Muscle of back (tissue), 13 donors: ENCODE measurements at places on chromosomes 11 and 22.

- no peak for DNase-seq
These were observed 37.4 kb downstream of the SMIM38 start for GRCh38 chr11:69193151-69193550.

DNA sequence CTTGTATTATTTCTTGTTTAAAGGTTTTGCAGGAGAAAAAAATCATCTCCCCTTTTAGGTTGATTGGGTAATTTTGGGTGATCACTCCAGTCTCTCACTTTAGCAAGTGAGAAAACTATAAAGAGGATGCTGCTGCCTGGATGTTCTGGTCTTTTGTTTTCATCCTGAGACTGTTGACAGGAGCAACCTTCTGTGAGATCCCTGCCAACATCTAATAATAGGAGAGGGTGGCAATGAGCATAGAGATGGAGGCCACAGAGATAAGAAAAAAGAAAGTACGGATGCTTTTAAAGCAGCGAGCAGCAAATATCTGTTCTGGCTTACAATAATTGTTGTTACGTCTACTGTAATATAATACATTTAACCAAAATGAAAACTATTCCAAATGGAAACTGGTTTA, 293.6 kb upstream of the MTNR1B start:
- no peak for DNase-seq

GRCh38 chr11:80726236-80726635, 1285.4 kb upstream of the TENM4 start:
- DNase-seq = no peak

DNA sequence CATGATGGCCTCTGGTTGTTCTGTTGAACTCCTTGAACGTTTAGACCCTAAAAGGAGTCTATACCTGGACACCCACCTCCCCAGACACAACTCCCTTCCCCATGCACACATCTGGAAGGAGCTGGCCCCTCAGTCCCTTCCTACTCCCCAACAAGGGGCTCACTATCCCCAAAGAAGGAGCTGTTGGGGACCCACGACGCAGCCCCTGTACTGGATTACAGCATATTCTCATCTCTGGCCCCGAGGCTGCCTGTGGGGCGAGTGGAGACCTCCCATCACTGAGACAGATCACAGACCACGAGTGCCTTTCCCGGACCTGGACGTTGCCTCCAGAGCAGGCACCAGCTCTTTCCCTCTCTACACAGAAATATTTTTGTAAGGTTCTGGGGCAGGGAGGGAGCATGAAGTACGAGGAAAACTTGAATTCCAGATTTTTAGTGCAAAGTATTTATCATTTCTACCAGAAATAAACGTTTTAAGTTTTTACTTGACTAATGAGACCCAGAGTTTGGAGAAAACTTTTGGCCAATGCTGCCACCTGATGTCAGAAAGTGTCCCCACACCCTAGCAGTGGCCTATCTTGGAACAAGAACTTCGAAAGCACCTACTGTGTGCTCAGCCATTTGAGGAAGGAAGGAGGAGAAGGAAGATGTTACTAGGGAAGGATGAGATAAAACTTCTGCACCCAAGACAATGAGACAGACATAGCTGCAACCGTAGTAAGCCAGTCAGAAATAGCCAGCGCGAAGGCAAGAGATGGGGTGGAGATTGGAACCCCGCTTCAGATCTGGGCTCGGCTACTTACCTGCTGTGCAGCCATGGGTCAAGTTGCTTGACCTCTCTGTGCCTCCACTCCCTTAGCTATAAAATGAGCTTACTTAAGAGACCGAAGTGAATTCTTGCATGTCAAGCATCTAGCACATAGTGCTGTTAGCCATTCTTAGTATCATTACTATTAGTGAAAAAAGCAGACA, 10.2 kb upstream of the POU2F3 start:
- DNase-seq = no peak

GRCh38 chr11:12121517-12121916, 11.1 kb downstream of the MICAL2 start:
- DNase-seq = no peak

DNA sequence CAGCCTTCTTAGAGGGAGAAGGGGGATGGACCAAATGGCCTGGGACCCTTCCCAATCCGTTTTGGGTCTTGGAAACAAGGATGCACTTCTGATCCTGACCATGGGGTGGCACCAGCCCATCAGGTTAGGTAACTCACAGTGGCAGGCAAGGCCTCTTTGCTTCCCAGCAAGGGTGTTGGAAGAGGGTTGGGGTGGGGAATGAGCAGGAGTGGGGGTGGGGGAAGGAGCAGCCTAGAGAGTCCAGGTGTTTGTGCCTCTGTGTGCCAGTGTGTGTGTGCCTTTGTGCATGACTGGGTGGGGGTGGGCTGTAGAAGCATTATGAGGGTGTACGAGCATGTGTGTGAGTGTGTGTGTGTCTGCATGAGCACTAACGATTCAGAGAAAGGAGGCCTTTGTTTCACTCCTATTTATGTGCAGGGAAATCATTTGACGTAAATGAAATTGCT, 213.1 kb downstream of the INSC start:
- peak; percentile 70 for DNase-seq

DNA sequence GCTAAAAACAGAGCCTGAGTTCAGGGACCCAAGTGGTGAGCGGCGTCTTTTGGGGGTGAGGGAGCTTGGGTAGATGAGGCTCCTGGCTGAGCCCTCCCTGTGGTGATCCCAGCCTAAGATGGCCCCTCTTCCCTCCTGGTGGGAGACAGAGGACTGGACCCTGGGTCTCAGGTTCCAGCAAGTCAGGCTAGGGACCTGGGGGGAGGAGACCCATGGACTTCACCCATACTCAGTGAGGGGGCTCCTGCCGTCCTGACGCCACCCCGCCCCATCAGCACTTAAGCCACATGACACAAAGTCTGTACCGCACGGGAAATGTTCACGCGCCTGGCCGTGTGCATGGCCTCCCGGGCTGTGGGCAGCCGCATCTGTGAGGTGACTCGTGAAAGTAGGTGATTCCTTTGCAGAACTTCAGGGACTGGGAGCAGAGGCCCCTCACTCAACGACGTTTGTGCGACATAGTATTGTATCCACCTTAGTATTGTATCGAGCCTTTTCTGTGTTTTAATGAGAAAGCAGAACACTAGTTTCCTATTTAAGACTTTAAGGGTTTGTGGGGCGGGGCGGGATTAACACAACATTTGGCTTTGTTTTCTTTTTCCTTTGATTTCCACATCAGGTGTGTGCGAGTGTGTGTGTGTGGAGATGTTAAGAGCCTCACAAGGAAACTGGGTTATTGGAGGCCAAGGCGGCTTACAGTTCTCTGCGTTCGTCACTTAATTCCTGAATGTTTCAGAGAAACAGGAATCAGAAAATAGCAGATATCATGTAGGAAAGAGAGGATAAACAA, 18.4 kb upstream of the TMEM191C start:
- no peak for DNase-seq

GRCh38 chr11:13261591-13262061, 16.0 kb upstream of the BMAL1 start:
- peak; percentile 85 for DNase-seq

GRCh38 chr22:45834795-45835194, 142.2 kb downstream of the WNT7B start:
- DNase-seq = no peak

- DNase-seq = peak; percentile 52
These were observed 6.4 kb downstream of the LTBP3 start for GRCh38 chr11:65551572-65552387.

DNA sequence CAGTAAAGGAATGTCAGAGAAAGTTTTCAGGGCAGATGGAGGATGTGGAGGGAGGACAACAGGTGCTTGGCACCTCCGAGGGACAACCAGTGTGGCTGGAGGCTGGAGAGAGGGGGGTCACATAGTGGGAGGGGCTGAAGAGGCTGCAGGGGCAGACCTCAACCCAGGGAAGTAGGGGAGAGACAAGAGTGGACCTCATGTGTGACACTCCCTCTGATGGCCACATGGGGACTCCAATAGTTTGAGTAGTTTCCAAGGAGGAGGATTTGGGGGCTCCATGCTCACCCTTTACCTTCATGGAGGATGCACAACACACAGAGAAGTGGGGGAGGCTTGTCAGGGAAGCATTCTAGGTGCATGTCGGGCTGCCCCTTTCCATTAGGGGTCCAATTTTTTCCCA, 35.1 kb upstream of the ASPHD2 start:
- no peak for DNase-seq

DNA sequence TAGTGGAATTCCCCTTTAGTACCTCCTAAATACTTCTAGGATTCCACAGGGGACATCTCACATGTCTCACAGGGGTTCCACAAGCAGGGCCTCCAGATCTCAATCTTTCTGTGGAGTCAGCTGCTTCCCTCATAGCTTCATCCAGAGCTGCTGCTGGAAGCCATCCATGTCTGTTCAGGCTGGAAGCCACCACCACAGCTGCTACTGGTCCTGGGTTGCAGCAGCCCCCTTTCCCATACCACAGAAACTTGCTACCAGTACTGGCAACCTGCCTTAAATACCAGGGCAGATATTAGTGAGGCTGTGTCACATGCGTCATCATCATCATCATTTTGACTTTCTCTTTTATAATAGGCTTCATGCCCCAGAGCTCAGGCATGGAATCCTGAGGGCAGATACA, 242.7 kb upstream of the NCAM1 start:
- peak; percentile 64 for DNase-seq

DNA sequence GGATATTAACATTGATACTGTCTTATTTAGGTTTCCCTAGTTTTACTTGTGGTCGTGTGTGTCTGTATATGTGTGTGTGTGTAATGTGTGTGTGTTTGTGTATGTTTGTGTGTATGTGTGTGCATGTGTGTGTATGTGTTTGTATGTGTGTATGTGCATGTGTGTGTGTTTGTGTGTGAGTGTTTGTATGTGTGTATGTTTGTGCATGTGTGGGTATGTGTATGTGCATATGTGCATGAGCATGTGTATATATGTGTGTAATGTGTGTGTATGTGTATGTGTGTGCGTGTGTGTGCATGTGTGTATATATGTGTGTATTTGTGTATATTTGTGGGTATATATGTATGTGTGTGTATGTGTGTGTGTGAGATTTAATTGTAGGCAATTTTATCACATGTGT, 17.3 kb upstream of the DNAL4 start:
- no peak for DNase-seq

DNA sequence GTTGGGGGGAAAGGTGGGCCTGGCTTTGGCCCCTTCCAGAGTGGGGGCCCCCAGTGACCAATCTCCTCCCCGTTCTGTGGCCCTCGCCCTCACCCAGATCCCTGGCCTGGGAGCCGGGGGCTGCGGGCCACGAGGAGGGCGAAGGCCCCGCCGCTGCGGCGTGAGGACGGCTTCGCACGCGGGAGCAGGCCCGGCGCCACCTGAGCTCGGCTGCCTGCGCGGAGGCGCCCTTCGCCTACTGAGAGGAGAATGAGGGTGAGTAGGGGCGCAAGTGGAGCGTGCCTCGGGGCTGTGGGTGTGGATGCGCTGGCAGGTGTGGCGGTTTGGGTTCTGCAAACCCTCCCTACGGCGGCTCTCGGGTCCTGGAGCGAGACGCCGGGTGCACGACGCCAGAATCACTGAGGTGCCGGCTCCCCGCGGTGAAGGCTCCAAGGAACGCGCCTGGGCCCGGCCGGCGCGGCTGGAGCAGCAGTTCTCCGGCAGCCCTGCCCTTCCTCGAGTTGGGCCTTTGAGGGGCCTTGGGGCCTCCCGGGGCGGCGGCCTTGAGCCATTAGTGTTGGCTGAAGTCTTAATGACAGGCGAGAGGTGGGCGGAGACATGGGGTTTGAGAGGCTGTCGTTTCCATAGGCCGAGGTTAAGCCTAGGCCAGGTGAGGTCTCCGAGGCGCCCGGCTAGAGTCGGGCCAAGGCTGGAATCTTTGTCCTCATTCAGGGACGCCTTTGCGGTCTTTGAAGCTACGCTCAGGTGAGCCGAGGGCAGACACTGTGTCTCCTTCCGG, 65.3 kb downstream of the CTTN start:
- no peak for DNase-seq

- DNase-seq = no peak
These were observed 57.9 kb downstream of the UVRAG start for GRCh38 chr11:75872887-75873416.

- DNase-seq = no peak
These were observed 24.6 kb upstream of the LMO1 start for GRCh38 chr11:8288166-8288772.

- peak; percentile 90 for DNase-seq
These were observed 37.3 kb upstream of the SLC22A12 start for GRCh38 chr11:64553554-64554201.

GRCh38 chr22:41913040-41913719, 1.7 kb downstream of the SHISA8 start:
- no peak for DNase-seq

DNA sequence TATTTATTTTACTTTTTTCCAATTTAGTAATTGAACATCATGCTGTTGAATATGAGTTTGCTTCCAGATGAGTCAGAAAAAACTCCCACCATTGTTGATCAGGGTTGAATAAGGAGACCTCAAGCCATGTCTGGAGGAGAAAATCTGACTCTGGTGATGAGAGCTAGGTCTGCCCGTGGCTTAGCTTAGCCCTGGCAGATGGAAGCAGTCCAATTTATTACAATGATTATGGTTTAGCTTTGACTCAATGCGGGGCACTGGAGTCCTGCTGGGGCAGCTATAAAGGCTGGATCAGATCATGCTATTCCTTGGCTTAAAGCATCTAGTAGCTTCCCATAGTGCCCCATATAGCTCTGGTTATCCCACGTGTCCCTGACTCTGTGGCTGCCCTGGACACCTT, 506.5 kb downstream of the MN1 start:
- DNase-seq = no peak

DNA sequence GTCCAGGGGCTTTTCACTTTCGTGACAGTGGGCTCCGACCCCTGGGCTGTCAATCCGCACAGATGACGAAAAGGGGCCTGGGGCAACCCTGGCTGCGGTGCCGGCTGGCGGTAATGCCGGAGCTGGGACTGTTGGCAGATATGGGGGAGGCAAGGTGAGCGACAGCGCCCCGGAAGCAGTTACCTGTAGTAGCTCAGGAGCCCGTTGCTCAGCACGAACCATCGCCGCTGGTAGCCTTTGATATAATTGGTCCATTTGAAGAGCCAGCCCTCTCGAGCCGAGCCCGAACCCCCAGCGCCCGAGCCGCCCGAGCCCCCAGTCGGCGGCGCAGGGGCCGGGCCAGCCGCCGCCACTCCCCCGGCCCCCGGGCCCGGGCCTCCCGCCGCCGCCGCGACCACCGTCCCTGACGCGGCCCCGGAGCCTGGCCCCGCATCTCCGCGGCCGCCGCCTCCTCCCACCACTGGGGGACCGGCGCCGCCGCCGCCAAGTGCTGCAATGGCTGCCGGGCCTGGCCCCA, 396 bp downstream of the OSBP start:
- peak; percentile 31 for DNase-seq

- DNase-seq = peak; percentile 55
These were observed 440 bp upstream of the TIMP3 start for GRCh38 chr22:32800994-32801536.

DNA sequence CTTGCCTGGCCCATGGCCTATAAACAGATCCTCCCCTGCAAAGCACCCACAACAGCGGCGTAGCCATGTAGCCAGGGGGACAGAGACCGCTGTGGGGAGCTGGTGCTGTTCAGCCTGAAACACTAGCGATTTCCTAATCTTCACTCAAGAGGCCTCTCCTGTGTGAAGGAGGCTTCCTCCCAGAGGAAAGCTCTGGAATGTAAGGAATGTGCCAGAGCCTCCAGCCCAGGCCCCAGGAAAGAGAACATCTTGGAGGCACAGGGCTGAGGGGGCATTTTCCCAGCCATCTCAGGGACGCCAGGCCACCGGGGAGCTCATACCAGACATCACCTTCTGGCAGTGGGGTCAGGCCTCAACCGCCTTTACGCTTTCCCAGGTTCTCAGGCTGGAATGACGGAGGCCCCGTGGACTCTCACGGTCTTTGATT, 24.0 kb downstream of the MIAT start:
- no peak for DNase-seq

GRCh38 chr11:65617136-65617850, 1.7 kb downstream of the PCNX3 start:
- no peak for DNase-seq

- DNase-seq = no peak
These were observed 3.8 kb downstream of the SLC7A4 start for GRCh38 chr22:21028277-21029251.
